Tongue (tissue), 3 donors: ENCODE measurements at places on chromosomes 7 and 10.

DNA sequence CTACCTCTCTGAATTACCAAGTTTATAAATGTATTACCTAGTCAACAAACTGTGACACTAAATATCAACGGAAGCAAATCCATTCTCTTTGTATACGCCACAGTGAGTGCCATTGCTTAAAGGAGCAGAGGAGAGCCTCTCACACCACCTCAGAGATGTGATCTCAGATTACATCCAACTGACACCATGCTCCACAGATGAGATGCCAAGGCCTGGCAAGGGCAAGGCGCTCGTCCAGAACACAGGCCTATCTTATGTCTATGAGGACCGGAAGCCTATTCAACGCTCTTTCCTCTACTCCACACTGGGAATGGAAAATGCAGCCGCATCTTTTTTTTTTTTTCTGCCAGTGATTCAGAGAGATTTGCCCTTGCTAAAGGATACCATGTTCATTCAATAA is 11.4 kb downstream of the PDIA4 start:
- DNase-seq = no peak

GRCh38 chr10:22333167-22333974 is 11.9 kb upstream of the SPAG6 start:
- DNase-seq = no peak

GRCh38 chr7:120436487-120437060 is 163.6 kb downstream of the KCND2 start:
- DNase-seq = no peak

GRCh38 chr7:21706131-21706530 is 163.3 kb downstream of the DNAH11 start:
- DNase-seq = no peak

DNA sequence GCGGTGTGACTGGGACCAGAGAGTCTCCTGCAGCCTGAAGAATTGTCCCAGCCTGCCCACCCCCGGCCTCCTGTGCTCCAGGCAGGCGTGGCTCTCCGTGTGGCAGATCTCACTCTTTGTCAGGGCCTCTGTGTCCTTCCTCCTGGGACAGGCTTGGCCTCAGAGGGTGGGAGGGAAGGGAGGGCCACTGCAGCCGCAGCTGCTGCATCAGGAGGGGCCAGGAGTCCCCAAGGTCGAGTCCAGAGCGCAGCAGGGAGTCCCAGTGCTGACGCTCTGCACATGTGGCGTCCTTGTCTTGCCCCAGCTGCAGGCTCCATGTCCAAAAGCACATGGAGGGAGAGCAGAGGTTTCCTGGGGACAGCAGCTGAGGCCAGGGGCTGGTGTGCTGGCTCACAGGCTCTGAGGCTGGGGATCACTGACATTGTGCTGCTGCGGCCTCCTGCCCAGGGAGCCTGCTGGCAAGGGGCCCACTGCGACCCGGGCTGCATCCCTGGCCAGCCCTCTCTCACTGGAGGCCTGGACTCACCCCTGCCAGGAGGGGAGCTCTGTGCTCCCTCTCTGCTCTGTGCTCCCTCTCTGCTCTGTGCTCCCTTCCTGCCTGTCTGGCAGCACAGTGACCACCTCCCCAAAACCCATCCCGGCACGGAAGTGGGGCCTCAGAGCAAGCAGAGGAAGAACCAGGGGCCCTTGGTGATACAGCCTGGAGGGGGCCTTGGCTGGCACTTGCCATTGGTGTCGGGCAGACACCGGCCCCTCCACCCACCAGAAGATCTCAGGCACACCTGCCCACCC is 114.6 kb upstream of the RET start:
- peak; percentile 78 for DNase-seq

DNA sequence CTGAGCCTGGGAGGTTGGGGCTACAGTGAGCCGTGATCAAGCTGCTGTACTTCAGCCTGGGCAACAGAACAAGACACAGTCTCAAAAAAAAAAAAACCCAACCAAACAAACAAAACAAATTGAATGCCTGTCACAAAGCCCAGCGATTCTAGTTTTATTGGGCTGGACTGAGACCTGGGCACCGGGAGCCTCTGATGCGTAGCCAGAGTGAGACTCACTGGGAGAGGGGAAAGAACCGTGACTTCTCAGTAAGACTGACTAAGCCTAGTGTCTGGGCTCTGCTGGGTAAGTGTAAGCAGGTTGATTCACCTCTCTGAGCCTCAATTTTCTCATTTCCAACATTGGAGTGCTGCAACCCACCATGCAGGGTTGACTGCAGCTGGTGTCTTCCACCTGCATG is 10.1 kb upstream of the LEP start:
- no peak for DNase-seq

DNA sequence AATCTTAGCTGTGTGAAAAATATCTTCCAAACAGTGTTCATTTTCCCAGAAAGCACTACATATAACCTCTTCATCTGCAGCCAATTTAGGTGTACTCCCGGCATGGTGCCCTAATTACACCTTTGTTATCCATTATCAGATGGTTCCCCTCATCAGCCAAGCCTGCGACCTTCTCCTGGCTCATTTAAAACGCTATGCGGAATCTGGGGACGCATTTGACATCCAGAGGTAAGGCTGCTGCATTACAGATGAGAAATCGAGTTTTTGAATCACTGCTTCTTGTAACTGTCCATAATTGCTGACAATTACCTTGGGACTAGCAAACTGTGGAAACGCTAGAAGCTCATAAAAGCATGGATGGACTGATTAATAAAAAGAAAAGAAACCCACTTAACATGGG is 109.5 kb downstream of the PARP12 start:
- DNase-seq = no peak

DNA sequence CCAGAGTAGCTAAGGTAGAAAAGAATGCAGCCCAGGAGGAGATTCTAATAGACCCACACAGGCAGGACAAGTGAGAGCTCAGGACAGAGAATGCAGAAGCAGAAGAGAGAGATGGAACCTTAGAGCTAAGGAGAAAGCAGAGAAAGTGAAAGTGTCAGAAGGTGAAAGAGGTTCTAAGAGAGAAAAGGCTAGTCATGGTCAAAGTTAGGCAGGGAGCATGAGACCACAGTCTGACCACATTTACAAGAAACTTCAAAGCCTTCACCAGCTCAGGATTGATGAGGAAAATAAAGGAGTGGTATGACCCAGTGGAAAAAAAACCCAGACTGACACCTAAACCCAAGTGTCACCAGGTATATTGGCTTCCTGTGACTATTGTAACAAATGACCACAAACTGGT is 131.8 kb upstream of the WDR11 start:
- DNase-seq = no peak

DNA sequence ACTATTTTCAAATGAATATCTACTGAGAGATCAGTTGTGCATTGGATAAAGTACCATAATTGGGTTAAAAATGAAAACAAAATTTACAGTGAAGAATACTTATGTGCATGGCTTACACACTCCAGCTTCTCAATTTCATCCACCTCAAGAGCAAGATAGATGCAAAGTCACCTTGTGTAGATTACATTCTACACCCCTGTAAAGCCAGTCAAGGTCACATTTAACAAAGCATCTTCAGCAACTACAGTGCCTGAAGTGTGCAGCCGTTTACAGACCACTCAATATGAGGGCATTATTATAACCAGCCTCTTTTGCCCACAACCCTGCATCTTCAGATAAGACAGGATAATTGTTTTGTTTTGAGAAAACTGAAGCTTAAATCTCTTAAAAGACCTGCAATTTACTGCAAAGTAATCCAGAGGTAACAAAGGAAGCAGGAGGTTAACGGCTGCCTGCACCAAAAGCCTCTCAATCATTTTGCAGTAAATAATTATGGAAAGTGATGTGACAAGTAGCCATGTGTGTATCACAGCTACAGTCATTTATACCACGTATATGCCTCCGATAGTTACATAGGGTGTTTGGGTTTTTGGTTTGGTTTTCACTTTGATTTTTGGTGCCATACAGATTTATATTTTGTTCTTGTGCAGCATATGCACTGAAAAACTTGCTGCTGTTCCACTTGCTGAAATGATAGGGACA is 4.9 kb downstream of the PURB start:
- DNase-seq = no peak

DNA sequence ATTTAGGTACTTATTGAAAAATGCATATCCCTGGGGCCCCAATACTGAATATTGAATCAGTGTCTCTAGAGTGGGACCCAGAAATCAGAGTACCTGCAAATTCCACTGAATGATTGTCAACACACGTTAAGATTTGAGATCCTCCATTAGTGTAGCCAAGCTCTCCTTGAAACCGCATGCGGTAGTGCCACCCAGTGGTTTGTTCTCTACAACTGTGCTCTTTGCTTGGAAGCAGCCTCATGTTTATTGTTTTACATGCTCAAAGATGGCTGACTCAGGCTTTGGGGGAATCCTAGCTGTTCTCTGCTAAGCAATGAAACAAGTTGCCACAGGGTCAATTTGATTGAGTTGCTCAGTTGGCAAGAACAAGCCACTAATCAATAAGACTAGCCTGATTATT is 340.2 kb upstream of the CELF2 start:
- DNase-seq = peak; percentile 64

DNA sequence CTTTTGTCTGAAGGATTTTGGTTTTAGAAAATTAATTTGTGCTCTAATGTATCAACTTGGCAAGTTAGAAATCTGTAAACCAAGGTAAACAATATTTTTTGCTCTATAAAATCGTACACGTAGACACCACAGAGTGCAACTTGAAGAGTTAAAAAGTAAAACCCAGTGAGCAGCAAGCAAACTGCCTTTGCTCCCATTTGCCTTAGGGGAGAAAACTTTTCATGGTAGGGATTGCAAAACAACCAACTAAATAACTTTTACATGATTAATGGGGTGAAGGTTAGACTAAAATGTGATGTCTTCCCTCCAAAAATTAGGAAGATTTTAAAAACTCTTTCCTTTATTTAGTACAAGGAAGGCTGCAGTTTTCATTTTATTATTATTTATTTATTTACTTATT is 224.2 kb upstream of the LYZL1 start:
- DNase-seq = no peak

DNA sequence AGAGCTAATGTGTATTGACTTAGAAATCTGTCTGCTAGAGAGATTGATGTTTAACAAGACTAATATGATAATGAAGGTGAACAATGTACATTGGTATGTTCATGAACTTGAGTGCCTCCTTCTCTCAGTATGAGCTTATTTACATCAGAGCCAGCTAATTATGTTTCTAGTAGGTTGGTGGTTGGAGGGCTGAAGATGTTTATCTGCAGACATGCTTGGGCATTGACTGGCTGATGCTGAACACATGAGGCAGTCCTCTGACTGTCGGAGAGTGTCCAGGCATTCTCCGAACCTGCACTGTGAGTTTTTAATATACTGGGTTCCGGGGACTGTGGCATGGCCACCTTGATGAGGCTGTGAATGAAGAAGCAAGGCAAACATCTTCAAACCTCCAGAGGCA is 47.5 kb downstream of the BMPER start:
- DNase-seq = no peak

GRCh38 chr10:12235116-12235694 is 39.2 kb downstream of the CDC123 start:
- DNase-seq = no peak

DNA sequence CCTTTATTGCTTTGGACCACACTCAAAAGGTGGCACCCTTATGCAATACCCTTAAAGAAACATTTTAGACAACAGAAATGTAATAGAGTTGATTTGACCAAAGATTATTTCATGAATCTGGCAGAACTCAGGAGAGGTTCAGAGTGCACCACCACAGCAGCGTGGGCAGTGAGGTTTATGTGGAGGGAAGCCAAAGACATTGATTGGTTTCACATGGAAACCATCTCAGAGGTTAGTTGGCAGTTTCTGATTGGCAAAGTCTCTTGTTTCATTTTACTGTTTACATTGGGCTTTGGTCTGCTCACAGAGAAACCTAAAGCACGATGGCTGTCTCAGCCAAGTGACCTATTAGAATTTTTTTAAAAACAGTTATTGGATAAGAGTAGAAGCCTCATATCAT is 101.3 kb downstream of the SDHAF3 start:
- no peak for DNase-seq

DNA sequence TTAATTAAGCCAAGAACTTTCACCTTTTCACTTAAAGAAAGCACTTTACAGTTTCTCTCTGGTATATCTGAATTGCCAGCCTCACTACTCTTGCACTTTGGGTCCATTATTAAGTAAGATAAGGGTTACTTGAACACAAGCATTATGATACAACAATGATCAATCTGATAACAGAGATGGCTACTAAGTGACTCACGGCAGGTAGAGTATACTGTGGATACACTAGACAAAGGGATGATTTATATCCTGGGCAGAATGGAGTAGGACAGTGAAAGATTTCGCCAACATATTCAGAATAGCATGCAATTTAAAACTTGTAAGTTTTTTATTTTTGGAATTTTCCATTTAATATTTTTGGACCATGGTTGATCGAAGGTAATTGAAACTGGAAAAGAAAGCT is 34.3 kb upstream of the ITGB8 start:
- no peak for DNase-seq

DNA sequence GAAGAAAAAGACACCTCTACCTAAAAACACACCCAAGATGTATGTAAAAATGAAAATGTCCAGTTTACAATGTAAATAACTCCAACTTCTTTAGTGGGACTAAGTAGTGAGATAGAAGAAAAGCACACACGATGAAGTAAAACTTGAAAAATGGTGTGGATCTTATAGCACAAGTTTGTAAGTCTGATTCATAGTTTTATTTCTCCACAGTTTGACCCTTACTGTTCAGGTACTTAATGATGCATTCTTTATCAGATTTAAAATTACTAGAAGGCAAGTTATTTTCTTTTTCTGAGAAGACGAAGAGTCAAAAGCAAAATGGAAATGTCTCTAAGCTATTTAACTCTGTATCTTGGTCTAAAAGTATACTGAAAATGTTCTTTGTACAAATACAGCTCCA is 6.1 kb downstream of the NAMPT start:
- DNase-seq = no peak

DNA sequence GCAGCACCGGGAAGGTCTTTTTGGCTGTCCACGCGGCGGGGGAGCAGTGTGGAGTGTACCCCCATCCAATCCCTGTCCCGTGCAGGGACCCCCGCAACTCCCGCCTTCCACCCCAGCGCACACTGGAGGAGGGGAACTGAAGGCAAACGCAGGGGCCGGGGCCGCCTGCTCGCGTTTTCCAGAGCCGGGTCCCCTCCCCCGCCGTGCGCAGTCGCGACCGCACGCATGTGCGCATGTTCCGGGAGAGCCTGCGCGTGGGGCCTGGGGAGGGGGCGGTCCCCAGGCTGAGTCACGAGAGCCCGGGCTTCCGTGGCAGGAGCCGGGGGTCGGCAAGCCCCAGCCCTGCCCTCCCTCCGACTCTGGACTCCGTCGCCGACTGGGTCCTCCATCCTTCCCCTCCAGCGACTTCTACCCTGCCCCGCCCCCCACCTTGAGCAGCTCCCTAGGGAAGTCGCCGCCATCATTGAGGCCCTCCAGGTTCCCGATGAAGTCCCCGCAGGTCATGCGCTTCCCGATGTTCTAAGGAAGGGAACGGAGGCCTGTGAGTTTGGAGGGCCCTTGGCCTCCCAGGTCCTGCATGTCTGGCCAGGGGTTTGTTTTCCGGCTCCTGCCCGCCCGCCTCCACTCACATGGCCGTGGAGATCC is 8.0 kb downstream of the PSD start:
- DNase-seq = peak; percentile 74

GRCh38 chr7:82202965-82203364 is 240.6 kb downstream of the CACNA2D1 start:
- DNase-seq = no peak
